H4 (cell line): ENCODE measurements at places on chromosomes 16 and 17.

DNA sequence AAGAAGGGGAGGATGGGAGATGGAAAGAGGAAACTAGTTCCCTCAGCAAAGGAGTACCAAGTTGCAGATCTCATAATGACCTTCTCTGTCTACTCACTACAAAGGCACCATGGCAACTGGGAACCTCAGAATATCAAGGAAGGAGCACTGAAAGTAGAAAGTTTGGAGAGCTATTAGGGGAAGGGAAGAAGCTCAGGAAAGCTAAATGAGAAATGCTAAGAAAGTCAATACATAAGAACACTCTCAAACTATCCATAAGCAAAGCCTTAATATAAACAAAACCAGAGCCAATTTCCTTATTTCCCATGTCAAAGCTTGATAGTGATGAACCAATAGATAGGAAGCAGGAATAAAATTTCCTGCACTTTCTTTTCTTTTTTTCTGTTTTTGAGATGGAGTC, 57.9 kb upstream of the C17orf78 start:
- no peak for DNase-seq

GRCh38 chr17:69870091-69870530, 204.9 kb upstream of the KCNJ16 start:
- no peak for DNase-seq

DNA sequence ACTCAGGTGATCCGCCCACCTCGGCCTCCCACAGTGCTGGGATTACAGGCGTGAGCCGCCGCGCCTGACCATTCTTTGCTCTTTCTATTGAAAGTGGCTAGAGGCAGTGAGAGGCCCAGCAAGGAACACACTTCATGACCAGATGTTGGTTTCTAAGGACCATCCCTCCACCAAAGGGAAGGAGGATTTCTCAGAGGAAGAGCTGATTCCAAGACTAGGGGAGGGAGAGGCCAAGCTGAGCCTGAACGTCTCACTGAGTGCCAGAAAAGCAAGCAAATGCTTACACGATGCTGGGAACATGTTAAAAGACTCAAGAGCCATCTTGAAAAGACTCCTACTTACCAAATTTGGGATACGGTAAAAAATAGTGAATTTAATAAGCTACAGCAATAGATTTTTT, 79.2 kb downstream of the MRM3 start:
- DNase-seq = no peak

DNA sequence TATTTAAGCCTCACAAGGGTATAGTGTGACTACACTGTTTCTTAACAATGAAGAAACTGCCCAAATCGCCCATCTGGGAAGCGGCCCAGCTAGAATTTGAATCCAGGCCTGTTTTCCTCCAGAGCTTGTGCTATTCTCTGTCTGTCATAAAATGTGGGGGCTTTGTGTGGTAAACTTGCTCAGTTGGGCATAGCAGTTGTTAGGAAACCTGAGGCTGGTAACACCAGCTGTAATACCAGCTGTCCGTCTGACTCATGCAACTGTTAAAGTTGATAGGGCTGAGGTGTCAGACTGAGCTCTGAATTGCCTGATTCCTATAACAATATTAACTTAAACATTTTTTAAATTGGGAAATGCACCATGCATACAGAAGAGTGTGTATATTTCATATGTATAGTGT, 9.3 kb downstream of the NOD2 start:
- no peak for DNase-seq

DNA sequence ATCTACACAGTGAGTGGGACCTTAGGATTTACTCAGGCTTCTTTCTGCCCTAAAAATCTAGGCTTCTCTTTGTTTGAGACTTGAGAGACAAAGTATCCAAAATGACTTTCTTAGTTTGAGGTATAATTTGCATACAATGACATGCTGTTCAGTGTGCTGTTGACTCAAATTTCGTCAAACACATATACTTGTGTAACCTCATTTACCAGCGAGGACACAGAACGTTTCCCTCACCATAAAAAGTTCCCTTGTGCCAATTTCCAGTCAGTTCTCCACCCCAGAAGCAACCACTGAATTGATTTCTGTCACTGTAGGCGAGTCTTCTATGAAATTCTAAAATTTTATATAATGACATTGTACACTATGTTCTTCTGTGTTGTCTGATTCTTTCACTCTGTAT, 68.0 kb upstream of the MAF start:
- no peak for DNase-seq

GRCh38 chr16:88971371-88972097, 5.5 kb downstream of the CBFA2T3 start:
- DNase-seq = no peak

- no peak for DNase-seq
These were observed 19.7 kb downstream of the MAP2K6 start for GRCh38 chr17:69434164-69434579.

- no peak for DNase-seq
These were observed 188.7 kb upstream of the GSE1 start for GRCh38 chr16:85424260-85425073.

- no peak for DNase-seq
These were observed 67.4 kb downstream of the MED13 start for GRCh38 chr17:61997664-61998063.

DNA sequence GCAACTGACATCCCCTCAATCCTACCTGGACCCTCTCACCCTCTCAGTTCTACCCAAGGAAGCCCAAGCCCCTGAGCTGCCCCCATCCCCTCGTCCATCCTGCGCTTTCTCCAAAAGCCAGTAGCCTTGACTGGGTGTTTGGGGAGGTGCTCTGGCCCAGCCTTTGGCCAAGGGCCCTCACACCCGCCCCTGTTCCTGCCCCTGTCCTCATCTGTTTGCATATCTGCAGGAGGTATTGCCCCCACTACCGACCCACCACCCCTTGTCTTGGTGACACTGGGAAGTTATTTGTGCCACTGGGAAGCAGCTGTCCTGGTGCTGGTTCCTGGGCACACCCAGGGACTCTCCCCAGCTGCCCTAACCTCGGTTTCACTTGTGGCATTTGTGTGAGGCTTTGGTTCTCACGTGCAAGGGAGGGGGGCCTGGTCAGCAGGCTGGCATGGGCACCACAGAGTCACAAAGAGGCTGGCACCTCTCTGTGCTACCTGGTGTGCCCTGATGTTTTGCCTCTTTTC, 75.3 kb downstream of the MRC2 start:
- DNase-seq = no peak

- DNase-seq = peak; percentile 91
These were observed 154.0 kb upstream of the SDK2 start for GRCh38 chr17:73798111-73798748.

DNA sequence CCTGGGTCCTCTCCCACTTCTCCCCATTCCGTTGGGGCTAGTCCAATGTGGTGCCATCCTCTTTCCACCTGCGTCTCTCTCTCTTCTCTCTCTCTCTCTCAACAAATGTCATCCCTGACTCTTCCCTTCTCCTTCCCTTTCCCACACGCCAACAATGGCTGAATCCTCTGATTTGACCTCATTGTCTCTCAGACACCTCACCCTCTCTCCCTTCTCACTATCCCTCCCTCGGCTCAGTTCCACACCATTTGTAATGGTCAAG, 628 bp upstream of the ZNF18 start:
- DNase-seq = no peak

DNA sequence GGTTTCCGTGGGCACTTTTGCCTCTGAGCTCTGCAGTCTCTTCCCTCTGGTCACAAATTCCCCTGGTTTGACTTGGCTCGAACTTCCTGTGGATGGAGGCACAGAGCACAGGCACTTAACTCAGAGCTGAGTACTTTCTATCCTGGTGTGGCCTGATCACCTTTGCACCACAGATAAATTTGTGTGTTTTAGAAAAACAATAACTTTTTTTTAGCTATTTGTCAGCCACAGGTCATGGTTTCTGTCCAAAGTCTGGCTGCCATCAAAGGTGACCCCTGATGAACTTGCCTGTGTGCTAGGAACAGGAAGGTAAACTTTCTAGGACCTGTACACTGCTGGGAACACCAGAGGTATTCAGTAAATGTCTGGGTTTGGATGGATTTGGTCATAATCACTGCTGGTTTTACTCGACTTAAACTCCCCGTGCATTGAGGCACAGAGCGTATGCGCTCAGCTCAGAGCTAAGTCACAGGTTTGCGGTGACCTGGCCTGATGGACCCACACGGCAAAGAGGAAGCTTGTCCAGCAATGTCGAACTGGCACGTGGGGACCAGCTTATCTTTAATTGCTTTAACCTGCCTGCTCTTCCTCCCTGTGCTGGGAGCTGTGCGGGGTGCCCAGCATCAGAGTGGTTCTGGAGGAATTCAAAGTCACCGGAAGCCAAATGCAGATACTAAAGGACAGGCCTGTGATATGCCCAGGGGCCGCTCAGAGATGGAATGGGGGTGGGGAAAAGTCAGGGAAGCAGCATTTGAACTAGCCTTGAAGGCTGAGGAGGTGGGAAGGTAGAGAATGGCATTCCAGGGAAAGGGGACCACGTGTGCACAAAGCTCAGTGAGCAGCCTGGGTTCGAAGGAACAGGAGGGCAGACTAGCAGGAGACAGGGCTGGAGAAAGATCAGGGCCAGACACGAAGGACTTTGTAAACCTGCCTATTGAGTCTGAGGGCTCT, 12.9 kb downstream of the SLC13A5 start:
- no peak for DNase-seq
